ENCODE measurements at places on chromosomes 6 and 20.

DNA sequence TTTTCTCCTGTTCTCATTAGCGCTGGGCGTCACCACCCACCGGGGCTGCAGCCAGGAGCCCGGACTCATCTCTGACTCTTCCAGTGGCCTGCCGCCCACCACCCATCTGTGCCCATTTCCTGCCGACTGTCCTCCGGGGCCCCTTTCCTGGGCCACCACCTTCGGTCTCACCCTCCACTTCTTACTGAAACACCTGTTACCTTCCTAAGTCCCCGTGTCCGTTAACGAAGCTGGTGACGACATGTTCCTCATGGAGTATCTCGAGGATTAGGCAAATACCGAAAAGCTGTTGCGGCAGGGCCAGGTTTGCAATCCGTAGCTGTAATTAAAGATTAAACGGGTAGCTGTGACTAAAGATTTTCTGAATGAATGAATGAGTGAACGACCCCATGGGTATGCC lies 80.2 kb downstream of the SRC start:
- DNase-seq = no peak

DNA sequence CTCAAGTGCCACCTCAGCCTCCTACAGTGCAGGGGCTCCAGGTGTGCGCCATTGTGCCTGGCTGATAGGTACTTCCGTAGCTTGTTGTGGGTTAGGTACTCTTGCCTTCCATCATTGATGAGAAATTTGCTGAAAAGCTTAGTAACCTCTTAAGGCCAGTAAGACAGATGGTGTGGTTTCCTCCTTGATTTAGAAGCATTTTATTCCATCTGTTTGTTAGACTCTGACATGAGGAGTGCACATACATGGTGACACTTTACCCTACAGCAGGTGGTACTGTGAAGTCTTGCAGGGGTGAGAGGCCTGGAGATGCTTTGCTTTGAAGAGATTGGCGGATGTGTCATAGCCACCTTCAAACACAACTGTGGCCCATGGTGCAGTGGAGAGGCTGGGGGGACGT lies 14.8 kb upstream of the MTG2 start:
- DNase-seq = no peak

GRCh38 chr20:11266571-11266970 lies 592.8 kb upstream of the JAG1 start:
- no peak for DNase-seq

- no peak for DNase-seq
Observed at GRCh38 chr20:46122071-46122470, 4.0 kb downstream of the CD40 start.

- DNase-seq = no peak
Observed at GRCh38 chr6:36692861-36693702, 4.5 kb upstream of the RAB44 start.

DNA sequence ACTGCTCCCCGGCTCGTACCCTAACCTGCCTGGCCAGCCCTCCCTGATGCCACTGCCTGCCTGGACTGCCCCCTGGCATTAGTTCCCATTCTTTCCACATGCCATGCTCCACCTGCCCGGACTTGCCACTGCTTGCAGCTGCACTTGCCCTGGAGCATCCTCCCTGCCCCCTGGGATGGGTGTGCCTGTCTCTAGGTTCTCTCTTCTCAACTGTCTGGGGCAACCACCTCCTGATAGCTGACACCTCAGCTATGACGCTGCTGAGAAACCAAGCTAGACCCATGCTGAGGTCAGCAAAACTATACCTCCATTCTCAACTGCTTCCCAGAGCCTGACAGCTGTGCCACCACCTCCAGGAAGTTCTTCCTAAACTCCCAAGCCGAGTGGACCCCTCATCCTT lies 72.1 kb downstream of the PERP start:
- no peak for DNase-seq

GRCh38 chr20:41174782-41175181 lies 37.4 kb downstream of the PLCG1 start:
- no peak for DNase-seq

DNA sequence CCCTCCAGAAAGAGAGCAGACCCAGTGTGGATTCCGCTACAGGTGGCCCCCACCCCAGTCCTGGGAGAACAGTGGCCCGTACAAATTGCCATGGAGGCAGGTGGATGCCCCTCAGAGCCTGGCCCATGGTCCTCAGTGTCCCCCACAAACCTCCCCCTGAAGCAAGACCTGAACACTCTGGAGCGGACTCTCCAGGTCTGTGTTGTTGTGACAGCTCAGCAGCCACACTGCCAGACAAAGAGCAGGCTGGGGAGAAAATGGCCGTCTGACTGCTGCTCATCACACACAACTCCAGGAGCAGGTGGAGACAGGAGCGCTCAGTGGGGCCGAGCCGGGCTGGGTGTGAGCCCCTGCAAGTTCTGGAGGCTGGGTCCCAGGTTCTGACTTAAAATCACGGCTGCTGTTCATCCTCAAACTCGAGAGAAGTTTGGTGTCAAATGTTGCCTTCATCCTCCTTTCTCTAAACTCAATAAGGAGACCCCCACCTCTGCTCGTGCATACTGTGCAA lies 241.8 kb downstream of the CDH4 start:
- DNase-seq = no peak

DNA sequence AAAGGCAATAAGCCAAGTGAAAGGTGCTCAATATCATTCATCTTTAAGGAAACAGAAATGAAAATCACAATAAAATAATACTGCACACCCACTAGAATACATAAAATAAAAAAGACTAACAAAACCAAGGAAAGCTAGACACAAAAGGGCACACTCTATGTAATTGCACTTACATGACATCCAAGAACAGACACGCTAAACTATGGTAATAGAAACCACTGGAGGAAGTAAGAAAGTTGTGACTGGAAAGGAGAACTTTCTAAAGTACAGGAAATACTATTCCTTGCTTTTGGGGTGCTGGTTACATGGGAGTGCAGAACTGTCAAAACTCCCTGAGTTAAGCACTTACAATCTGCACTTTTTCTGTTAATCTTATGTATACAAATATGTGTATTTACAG lies 253.7 kb upstream of the RUNX2 start:
- DNase-seq = no peak

DNA sequence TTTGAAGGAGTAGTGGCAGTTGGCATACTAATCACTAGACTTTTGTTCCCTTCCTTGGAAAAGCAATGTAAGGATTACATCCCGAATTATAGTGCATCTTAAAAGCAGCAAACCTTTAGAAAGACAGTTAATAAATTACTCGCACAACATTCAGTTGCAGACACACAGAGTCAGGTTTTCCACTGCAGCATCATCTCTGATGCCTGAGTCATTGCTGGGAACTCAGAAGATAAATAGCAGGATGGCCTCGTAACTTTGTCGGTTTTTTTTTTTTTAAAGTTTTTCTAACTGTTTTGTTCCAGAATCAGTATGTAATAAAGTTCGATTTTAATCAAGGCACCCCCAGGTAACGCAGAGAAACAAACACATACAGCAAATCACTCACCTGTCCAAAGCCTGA lies 34.3 kb downstream of the GJA10 start:
- peak; percentile 17 for DNase-seq

DNA sequence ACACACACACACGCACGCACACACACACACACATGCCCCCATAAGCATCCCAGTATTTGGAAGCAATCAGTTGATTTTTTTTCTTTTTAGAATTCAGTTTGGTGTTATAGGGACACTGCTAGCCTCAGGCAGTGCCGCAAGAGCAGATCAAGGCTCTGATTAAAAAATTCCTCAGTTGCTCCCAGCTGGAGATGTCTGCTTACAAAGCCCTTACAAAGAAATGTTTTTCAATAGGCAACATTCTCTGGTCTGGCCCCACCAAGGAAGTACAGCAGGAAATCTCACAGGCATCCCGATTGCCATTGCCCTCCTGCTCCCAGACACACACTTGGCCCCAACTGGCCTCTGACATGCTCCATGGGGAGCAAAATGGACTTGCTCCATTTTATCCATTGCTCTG lies 22.9 kb upstream of the CD83 start:
- no peak for DNase-seq

- DNase-seq = no peak
Observed at GRCh38 chr6:8941577-8941976, 506.2 kb upstream of the SLC35B3 start.

DNA sequence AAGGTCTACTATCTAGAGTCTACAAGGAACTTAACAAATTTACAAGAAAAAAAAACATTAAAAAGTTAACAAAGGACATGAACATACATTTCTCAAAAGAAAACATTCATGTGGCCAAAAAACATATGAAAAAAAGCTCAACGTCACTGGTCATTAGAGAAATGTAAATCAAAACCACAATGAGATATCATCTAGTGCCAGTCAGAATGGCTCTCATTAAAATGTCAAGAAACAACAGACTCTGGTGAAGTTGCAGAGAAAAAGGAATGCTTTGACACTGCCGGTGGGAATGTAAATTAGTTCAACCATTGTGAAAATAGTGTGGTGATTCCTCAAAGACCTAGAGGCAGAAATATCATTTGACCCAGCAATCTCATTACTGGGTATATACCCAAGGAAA lies 48.3 kb downstream of the OGFRL1 start:
- DNase-seq = no peak

DNA sequence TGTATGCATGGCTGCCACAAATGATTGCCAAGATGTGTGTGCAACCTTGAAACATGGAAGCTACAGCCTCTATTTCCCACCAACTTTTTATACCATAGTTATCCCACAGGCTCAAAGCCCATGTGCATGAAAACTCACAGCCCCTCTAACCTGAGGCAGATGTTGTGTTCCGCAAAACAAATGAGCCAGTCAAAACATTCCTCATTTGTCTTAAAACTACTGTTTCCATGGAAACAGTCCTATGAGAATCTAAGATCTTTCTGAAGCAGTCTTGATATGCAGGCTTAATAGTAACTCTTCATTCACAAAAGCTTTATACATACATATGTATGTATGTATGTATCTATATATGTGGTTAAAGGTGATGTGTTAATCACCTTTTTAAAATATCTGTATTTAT lies 31.2 kb upstream of the MANEA start:
- DNase-seq = no peak

GRCh38 chr6:64874776-64875175 lies 832.2 kb downstream of the EYS start:
- no peak for DNase-seq

DNA sequence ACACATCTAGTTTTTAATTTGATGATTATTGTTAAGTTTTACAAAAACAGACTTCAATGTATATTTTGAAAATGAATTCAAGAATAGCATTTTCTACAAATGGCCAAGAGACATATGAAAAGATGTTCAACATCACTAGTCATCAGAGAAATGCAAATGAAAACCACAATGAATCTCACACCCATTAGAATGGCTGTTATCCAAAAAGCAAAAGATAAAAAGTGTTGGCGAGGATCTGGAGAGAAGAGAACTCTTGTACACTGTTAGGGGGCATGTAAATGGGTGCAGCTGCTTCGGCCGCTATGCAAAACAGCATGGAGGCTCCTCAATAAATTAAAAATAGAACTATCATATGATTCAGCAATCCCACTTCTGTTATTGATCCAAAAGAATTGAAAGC lies 185.8 kb upstream of the CCN2 start:
- DNase-seq = no peak

- DNase-seq = no peak
Observed at GRCh38 chr6:11043378-11043960, 636 bp downstream of the ELOVL2 start.

DNA sequence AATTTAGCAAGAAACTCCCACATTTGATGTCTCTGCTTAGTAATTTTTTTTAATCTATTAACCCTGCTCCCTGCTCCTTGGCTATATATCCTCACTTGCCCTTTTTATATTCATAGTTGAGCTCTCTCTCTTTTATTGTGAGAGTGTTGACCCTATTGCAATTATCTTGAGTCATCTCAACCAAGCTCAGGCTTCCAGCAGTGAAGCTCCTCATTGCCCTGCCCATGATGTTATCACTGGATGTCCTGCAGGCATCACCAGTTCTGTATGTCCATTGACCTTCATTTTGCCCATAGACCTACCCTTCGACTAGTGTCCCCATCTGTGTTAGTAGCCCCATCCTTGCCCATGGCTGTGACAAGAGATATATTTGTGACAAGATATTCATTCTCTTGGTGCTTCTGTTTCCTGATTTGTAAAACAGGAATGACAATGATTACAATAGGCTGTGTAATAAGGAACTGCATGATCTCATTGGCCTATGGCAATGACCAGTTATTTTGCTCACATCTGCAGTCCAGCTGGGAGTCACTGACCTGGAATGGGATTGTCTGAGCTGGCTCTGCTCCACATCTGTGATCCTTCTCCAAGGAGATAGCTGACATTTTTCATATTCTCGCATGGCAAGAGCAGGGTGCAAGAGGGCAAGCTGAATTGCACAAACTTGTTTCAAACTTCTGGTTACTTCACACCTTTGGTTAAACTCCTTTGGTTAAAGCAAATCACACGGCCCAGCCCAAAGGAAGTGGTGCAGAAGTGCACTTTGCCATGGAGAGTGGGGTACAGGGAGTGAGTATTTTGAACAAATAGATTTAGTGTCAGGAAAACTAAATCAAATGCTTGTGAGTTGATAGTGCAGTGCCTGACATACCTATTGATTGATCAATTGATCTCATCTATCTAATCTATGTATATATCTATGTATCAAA lies 47.7 kb upstream of the CST5 start:
- DNase-seq = no peak

DNA sequence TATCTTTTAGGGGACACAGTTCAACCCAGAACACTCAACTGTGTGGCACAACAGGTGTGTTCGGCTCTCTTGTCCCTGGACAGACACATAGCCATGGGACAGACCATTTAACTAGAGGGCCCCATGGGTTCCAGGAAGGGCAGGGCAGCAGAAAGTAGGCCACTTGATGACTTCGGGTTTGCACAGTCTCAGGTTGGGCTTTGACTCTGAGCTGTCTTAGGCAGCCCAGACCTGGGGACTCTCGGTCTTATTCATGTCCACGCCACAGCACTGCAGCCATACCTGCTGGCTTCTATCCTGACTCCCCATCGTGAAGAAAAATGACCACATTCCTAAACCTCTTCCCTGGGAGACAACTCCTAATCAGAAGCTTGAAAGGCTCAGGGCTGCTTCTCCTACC lies 146.1 kb upstream of the AKAP12 start:
- DNase-seq = no peak

- DNase-seq = no peak
Observed at GRCh38 chr6:7145885-7146828, 38.4 kb downstream of the RREB1 start.

DNA sequence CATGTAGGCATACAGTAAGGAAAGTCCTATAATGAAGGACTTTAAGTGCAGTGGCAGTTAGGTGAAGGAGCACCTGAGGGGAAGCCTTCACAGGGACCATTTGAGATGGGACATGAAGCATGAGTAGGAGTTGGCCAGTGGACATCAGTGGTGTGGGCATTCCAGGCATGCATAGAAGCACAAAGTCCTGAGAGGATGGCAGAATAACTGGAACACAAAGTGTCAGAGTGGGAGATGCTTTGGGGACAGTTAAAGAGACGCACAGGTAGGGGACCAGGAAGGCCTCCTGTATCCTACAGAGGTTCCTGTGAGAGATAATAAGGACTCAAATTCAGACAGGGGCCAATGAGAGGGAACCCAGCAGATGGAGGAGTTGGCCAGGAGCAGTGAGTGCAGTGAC lies 26.4 kb upstream of the EFHC1 start:
- no peak for DNase-seq

Measured in activated naive CD4-positive, alpha-beta T cell treated with Interleukin-2 at 50 U/mL for 16 hours (primary cell).